ENCODE measurements at places on chromosomes 4 and X.

GRCh38 chr4:85210353-85210752 lies 243.9 kb upstream of the WDFY3 start:
- no peak for DNase-seq

- no peak for DNase-seq
These were observed 111.6 kb downstream of the BTC start for GRCh38 chr4:74682567-74683359.

DNA sequence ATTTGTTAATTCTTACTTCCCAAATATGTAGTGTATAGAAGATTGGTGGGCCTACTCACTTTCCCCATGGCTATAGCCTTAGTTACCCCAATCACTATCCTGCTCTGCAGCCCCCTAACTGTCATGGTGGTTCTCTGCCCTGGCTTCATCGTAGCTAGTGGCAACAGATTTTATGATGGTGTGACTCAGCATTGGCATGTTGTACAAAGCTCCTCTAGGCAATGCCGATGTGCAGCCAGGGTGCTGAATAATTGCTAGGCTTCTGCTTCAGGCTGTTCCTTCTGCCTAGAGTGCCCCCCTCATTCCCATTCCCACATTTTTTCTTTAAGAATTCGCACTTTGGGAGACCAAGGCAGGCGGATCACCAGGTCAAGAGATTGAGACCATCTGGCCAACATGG lies 35.2 kb downstream of the AFF2 start:
- DNase-seq: no peak

- no peak for DNase-seq
These were observed 581.1 kb downstream of the SPRY1 start for GRCh38 chr4:123977641-123978081.

DNA sequence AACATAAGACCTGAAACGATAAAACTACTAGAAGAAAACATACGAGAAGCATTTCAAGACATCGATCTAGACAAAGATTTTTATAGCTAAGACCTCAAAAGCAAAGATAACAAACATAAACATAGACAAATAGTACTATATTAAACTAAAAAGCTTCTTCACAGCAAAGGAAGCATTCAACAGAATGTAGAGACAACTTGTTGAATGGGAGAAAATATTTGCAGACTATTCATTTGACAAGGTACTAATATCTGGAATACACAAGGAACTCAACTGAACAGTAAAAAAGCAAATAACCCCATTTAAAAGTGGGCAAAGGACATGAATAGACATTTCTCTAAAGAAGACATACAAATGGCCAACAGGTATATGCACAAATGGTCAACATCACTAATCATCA lies 49.8 kb downstream of the MANBA start:
- DNase-seq: no peak

DNA sequence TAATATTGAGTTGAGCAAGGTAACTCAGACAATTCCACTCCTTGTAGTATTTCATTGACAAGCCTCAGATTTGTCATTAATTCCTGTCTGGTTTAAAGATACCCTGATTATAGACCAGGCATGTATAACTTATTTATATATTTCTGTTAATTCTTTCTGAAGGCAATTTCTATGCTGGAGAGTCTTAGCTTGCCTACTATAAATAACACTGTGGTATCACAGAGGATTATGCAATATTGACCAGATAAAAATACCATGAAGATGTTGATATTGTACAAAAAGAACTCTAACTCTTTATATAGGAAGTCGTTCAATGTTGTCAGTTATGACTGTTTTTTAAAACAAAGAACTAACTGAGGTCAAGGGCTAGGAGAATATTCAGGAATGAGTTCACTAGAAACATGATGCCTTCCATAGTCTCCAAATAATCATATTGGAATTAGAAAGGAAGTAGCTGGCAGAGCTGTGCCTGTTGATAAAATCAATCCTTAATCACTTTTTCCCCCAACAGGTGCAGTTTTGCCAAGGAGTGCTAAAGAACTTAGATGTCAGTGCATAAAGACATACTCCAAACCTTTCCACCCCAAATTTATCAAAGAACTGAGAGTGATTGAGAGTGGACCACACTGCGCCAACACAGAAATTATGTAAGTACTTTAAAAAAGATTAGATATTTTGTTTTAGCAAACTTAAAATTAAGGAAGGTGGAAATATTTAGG lies 821 bp downstream of the CXCL8 start:
- no peak for DNase-seq

DNA sequence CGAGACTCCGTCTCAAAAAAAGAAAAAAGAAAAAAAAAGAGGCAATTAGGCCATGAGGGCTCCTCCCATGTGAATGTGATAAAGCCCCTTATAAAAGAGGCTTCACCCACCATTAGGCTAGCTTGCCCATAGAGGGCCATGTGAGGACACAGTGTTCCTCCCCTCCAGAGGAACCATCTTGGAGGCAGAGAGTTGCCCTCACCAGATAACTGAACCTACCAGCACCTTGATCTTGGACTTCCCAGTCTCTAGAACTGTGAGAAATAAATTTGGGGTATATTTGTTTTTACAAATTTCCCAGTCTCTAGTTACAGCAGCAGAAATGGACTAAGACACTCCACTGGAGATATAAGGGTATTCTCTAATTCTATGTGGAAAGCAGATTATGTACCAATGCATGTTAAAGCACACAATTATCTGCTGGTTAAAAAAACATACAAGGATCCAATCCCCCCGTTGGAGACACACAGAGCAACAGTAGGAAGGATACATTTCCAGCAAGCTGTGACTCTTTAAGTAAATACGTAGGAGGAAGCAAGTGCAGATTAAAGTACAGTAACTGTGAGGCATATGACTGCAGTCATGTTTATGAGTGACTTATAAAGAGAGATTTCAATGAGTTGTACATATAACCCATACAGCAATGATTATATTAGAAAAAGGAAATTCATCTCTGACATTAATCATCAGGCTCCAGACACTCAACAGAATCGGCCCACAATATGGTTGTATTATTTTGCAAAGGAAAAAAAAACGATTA lies 21.4 kb downstream of the SH3RF1 start:
- DNase-seq: no peak

- no peak for DNase-seq
These were observed 89.2 kb downstream of the GATB start for GRCh38 chr4:151671541-151672059.

- no peak for DNase-seq
These were observed 22.2 kb downstream of the SMPX start for GRCh38 chrX:21735768-21736127.

DNA sequence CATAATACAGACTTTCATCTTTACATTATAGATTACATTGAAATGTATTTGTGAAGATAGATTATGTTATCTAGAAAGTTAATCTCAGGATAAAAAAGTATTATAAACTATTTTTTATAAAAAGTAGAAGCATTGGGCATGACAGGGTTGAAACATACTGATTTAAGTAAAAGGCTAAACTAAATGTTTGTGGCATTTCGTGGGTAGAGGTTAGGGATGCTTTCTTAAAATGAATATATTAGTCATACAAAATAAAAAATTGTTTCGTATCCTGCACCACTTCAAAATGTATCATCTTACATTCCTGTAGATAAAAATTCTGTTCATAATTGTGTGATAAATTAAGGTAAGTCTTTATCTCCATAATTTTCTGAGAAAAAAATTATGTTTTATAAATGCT lies 603.6 kb downstream of the SPRY1 start:
- DNase-seq: no peak

- DNase-seq: no peak
These were observed 219.9 kb downstream of the BCOR start for GRCh38 chrX:39877905-39878304.

DNA sequence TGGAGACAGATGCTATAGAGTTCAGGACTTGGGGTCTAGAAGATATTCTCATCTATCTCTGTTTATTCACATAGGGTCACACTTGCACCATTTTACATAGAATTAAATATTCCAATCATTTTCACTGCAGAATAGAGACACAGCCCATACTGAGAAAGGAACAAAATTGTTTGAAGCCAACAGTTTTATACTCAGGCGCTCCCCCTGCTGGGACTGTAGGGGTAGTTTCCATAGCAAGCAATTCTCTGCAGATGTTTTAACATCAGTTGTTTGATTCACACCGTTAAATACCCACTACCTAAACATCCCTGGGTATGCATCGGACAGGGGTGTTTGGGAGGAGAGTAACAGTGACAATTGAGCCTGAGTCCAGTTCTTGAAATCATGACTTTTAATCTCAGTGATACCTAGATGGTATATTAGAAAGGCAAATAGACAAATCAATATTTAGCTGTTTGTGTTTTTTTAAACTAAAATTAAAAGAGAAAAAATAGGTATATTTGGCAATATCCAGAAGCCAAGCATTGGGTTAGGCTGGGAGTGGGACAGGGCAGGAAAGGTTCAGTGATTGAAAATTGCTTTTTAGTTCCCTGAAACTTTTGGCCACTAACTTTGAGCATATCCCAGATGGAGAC lies 33.8 kb downstream of the LONRF3 start:
- no peak for DNase-seq

GRCh38 chr4:40865696-40866095 lies 115.9 kb downstream of the NSUN7 start:
- DNase-seq: no peak

DNA sequence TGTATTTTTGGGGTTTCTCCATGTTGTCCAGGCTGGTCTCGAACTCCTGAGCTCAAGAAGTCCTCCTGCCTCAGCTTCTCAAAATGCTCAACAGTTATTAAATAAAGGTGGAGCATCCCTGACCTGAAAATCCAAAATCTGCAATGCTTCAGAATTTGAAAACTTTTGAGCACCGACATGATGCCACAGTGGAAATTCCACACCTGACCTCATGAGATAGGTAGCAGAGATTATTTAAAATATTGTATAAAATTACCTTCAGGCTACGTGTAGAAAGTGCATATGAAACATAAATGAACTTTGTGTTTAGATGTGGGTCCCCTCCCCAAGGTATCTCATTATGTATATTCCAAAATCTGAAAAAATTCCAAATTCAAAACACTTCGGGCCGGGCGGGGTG lies 42.7 kb upstream of the PDGFRA start:
- no peak for DNase-seq

DNA sequence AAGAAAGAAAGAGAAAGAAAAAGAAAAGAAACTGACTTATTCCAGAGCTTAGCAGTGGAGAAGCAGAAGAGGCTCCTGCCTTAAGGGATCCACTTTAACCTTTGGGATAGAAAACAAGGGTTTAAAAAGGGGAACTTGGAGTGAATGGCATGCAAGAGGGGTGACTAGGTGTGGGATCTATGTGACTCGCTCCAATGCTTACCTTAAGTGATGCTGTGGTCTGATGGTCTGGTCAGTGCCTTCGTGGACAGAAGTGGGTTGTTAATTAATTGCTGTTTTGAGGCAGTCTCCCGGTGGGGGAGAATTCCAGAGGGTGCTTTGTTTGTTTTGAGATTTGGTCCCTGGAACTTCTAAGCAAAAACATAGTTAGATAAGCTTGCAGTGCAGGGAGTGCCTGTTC lies 21.1 kb upstream of the RHOXF1 start:
- DNase-seq: no peak

- no peak for DNase-seq
These were observed 1.2 kb downstream of the CXCL3 start for GRCh38 chr4:74037076-74037955.

- DNase-seq: no peak
These were observed 115.9 kb upstream of the TEX13D start for GRCh38 chrX:124216396-124217115.

GRCh38 chr4:76035799-76036380 lies at the start of gene CXCL11:
Gene CXCL11, minus strand, starts transcription at chr4:76036070. Its CDS starts 83 bp downstream, at chr4:76035987.
- no peak for DNase-seq
